Kasumi-1 (cell line): ENCODE measurements at places on chromosomes 6 and 20.

DNA sequence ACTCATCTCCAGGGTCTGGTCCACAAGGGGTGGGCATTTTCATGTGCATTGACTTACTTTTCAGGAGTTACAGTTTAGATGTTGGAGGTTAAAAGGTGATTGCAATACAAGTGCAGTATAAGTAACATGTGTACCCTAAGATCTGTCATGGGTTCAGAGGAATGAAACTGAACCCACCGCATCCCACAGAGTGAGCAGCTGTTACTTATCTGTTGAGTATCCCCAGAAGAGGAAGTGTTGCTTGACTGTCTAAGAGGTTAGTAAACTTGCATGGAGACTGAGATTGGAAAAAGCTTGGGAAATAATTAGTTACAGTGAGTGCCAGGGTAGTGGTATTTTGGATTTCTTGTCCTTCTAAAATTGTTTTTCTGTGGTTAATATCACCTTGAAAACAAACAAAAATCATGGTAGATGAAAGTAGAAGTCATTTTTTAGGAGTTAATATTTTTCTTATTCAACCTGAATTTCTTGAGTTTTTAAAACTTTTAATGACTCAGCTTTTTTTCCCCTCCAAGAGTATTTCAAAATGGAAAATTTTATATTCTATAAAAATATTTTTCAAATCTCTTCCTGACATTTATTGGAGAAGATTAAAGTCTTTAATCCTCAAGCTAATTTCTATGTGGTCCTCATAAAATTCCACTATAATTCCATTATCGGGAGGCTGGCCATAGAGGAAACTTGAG lies 306.1 kb downstream of the ZNF217 start:
- DNase-seq, result no peak

GRCh38 chr6:42257614-42258013 lies 40.0 kb upstream of the MRPS10 start:
- DNase-seq, result no peak

GRCh38 chr6:121437851-121438651 lies 2.6 kb downstream of the GJA1 start:
- DNase-seq, result no peak

DNA sequence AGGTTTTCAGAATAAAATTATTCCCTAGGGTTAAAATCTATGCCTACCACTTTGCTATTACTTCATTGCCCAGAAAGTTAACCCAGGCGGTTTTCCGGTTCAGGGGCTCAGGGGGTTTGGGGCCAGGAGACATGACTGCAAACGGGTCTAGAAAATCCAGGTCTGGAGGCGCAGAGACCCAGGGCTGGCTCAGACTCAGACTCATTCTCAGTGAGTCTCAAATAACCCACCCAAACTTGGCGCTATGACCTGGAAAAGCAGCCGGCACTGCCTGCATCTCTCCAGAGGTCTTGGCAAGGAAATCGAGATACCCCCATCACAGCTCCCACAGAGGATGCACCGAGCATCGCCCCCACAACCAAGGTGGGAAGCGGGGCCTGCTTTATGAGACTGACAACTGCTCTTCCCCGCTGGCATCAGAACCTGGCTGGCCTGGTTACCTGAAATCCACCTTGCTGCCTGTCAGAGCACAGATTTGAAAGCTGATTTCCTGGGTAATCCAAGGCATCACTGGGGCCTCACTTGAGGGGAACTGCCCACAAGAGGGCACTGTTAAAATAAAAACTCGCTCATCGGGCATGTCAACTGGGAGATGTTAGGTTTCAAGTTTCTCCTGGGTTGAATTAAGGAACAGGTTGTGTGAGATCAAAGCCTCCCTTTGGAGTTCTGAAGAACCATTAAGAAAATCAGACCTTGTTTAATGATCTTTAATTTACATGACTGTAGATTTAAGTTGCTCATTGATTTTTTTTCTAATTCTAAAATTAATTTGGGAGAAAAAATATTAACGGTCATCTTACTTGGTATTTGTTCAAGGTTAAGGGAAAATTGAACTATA lies 55.1 kb downstream of the KIF16B start:
- peak; percentile 70 for DNase-seq

DNA sequence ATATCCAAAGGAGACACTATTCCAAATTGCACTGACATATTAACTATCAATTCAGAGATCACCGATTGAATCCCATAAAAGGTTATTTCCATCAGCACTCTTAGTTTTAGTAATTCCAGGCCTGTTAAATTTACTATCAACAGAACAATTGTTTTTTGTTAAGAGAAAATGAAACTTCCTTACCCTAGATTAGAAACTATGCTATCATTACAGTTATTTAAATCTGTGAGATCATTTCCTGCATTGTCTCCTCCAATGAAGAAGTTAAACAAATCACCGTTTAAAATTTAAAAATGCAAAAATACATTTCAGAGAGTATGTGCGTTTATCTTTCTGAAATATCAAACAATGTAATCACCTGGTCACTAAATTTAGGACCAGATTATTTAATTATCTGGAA lies 57.5 kb downstream of the HIVEP2 start:
- DNase-seq, result no peak

DNA sequence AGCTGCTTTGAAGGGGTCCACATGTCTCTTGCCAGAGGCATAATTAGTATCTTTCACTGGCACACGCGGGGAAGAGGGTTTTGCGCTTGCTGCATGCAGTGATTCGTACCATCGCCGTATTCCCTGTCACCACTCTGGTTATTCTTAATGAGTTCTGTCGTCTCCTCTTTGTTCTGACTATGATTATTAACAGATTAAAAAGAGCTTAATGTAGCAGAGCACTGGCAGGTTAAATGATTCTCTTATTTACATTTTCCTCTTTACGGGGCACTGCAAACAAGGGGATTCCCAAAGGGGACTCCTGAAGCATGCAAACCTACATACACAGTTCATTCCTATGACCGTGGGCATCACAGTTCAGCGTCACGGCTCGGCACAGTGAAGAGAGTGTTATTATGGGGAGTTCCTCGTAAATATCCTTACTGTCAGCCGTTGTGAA lies 204.8 kb downstream of the DTNBP1 start:
- no peak for DNase-seq

- DNase-seq, result no peak
These were observed 8.8 kb downstream of the NPBWR2 start for GRCh38 chr20:64098471-64099013.

DNA sequence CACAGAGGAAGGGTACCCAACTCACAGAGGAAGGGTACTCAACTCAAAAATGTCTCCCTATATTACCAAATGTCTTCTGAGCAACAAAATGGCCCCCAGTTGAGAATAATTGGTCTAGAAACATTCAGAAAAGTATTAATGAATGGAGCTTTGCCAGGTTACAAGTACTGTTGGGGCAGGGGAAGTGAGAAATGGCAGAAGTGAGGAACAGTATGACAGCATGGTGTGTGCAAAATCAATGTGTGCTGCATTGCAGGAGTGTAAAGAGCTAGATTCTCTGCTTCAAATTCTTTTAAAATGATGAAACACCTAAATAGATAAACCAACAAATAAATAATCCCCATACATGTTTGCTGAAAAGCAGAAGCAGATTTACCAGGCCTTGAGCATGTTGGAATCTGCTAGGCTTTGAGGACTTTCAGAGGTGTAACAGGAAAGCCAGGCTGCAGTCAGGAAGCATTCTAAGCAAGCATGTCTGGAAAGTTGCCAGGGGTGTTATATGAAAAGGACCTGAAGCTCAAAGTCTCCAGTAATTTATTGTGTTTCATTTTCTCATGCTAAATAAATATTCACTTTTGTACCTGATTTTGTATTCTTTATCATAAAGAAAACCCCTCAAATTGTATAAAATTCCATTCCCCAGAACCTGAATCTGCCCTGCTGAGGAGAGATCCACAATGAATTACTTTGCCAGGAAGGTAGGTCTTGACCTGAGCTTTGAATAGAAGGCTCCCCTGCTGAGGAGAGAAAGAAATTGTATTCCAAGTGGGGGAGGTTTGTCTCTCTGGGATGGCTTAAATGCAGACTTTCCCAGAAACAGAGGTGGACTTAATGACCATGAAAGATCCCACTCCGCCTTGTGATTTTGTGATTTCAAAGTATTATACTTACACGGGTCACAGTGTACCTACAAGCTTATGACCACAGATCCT lies 265.0 kb upstream of the MARCKS start:
- DNase-seq, result peak; percentile 34

DNA sequence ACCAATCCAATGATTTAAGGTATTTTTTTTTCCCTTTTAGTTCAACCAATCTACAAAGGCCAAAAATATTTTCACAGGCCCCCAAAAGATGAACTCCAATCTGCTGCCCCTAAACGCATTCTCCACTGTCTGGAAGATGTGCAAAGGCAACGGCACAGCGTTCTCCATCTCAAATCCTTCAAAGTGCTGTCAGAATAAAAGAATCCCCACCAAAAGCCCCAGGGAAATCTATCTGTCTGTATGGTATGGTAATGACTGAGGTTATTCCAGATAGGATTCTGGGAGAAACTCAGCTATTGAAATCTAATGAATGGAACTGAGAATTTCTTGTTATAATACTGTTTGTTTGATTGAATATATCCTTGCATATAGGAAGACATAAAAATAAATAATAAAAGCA lies 217.8 kb upstream of the CCN2 start:
- no peak for DNase-seq

GRCh38 chr6:134010974-134011373 lies 41.5 kb downstream of the SLC2A12 start:
- DNase-seq, result no peak

GRCh38 chr6:121205569-121205968 lies 128.7 kb downstream of the TBC1D32 start:
- no peak for DNase-seq

- DNase-seq, result no peak
These were observed 14.0 kb downstream of the SNRNP48 start for GRCh38 chr6:7604003-7604402.

DNA sequence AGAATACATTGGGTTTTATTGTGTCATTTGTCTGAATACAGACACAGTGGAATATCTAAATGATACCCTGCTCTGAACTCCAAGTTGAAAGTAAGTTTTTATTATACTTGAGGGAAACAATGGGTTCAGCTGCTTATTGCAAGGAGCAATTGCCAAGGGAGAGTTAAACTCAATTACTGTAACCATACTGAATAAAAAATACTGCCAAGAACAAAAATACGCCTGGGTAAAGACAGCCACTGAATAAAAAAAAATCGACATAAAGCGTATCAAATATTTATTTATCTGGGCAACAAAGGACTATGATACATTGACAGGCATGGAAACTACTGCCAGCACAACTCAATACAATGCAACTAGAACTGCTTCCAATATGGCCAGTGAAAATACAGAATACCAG lies 18.1 kb downstream of the TFAP2A start:
- no peak for DNase-seq

GRCh38 chr6:101386982-101387381 lies 6.5 kb upstream of the GRIK2 start:
- DNase-seq, result no peak

GRCh38 chr20:60999250-60999649 lies 252.8 kb upstream of the CDH4 start:
- DNase-seq, result no peak

DNA sequence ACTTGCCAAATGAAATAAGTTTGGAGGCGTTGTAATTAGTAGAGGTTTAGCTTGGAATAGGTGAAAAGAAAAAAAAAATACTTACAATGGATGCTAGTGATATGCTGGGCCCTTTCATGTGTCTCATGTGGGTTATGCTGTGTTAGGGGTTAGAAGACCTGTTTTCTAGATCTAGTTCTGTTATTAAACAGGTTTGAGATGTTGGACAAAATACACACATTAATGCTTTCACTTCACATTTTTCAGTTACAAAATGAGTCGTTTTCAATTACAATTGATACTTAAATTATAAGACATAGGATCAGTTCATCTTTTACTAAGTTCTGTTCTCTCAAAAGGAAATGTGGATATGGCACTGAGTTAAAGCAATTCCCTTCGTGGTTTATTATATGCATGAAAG lies 509.8 kb downstream of the EPM2A start:
- DNase-seq, result no peak

DNA sequence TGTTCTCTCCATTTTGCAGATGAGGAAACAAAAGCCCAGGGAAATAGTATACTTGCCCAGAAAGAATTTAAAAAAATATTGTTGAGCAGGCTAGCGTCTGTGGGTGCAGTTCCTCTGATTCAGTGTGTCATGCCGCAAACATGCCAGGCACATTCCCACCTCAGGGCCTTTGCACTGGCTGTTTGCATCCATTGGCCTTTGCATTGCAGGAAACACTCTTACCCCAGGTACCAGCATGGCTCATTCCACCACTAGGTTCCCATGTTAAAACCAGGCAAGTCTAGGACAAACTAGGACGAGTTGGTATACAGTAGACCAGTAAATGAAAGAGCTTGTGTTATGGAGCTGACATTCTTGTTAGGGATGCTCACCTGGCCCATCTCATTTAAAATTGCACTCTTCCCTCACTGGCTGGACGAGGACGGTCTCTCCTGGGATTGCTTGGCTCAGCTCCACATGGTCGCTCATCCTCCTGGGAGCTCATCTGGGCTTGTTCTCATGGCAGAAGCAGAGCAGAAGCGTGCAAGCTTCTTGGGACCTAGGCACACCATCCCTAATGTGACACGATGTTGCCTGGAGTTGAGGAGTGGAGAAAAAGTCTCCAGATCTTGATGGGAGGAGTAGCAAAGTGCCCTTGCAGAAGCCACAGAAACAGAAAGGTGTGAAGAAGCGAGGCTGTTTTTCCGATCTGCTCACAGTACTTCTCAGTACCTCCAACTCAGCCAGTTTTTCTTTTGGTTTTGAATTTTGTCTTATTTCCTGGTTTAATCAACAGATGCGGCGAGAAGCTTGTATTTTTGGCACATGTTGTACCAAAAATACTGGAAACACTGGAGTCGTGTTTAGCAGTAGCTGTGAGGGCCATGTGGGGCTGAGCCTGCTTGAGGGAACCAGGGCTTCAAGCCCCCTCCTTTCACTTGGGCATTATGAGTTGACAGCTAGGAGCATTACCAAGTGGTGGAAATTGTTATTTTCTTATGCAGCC lies 13.9 kb downstream of the ZNF831 start:
- no peak for DNase-seq

GRCh38 chr6:44225579-44226325 lies 2.4 kb downstream of the SLC29A1 start:
- DNase-seq, result no peak

GRCh38 chr20:36950414-36951197 lies 902 bp downstream of the SAMHD1 start:
- DNase-seq, result peak; percentile 16

GRCh38 chr6:42042108-42042507 lies 8.2 kb upstream of the TAF8 start:
- no peak for DNase-seq

GRCh38 chr20:46122516-46123481 lies 4.7 kb downstream of the CD40 start:
- DNase-seq, result no peak

DNA sequence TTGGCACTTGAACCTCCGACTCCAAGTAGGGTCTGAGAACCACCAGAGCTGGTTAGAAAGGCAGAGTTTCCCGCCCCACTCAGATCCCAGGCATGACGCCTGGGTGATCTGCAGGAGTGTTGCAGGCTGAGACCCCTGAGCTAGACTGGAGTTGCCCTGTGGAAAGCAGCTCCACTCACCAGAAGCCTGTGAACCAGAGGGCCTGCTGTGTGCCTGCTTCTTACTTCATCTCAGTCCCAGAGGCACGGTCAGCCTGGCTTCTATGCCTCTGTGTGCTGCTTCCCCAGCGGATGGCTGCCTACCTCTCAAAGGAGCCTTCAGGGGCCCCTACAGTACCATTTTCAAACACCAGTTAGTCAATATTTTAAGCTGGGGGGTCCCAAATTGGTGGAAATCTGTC lies 15.6 kb upstream of the CCN6 start:
- DNase-seq, result no peak

- peak; percentile 52 for DNase-seq
These were observed at the start of gene LAMA4 for GRCh38 chr6:112253841-112254816. TSS of gene LAMA4 (minus strand) at chr6:112254567. CDS start at chr6:112254150, 417 bp downstream.
